Uterus (tissue), 4 donors: ENCODE measurements at places on chromosomes 1 and 21.

- DNase-seq, result peak; percentile 88
Observed at GRCh38 chr1:151510957-151511635, at the start of gene CGN. Gene CGN (plus strand): TSS chr1:151511387. CDS start chr1:151518520, 7,133 bp downstream.

GRCh38 chr1:156483397-156483796, 17.2 kb downstream of the MEF2D start:
- DNase-seq, result no peak

DNA sequence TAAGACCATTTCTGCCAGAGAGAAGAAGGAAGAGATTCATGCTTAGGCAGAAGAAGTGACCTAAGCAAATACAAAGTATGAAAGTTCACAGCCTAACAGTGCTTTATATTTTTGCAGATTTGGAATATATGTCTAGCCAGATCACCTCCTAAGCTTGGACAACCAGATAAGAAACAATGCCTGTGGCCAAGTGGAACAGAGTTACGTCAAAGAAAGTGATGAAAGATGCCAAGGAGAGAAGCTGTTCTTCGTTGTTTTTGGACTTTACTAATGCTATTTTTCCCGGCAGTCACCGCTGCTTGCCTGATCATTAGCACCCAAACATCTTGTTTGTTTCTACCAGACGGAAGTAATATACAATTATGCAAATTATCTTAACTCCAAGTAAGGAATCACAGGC, 489.2 kb upstream of the C1orf87 start:
- no peak for DNase-seq

DNA sequence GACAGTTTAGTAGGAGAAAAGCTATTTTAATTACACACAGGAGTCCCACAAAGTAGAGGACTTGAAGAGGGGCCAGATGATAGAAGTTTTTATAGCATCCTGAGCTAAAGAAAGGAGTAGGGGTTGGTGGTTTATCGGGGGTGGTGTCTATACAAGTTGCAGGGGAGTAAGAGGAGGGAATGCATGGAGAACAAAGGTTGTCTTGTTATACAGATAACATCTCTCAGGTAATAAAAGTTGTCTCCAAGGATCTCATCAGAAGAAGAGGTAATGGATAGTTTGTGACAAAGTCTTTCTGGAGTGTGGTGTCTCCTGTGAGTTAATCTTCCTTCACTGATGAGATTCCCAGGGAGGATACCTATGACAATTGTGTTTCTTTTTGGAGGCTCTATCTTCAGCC, 23.4 kb upstream of the NUF2 start:
- no peak for DNase-seq

GRCh38 chr1:159580340-159580739, 7.3 kb upstream of the APCS start:
- no peak for DNase-seq

DNA sequence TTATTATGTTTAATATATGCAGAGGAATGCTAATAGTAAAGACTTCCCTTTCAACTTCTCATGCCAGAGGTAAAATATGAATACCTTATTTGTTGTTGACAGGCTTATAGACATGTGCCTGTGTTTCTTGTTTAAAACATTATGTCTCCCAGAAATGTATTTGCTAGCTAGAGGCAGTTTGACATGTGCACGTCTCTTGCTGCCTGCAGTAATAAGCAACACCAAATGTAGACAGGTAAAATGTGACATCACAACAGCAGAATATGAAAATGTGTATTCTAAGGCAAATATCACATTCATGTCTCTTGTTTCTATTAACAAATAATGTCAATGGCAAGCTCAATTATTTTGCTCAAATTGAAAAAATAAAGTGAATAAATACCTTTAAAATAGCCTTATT, 80.2 kb upstream of the NEGR1 start:
- no peak for DNase-seq

GRCh38 chr1:66563094-66563800, 29.3 kb downstream of the SGIP1 start:
- DNase-seq, result peak; percentile 41

- no peak for DNase-seq
Observed at GRCh38 chr1:52706941-52707926, 9.1 kb upstream of the COA7 start.

- no peak for DNase-seq
Observed at GRCh38 chr1:78884685-78885452, 121.7 kb downstream of the ADGRL4 start.

DNA sequence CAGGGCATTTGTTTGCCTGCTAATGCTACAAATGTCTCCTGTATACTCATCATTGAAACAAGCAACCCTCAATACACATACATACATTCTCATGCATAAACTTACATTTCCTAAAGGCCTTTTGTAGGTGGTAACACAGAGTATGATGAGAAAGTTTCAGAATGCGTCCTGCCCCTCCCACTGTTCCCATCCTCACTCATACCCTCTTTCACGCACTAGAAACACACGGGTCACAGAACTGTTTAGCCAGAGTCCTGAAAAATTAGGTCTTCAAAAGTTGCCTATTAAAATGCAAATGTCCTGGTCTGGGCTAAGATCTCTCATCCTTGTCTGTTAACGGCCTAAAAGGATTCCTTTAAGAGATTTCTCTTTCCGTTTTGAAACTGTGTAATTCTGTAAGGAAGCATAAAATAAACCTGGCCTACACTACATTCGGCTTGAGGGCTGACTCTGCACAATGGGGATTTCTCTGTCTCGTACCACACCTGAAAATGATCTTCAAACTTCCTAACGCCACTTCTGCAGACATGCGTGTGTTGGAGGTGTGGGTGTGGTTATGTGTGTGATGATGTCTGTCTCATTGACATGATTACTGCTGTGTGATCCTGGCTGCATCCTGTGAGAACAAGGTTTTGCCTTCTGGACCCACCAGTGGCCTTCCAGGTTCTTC, 5.3 kb upstream of the FCER1A start:
- DNase-seq, result no peak

DNA sequence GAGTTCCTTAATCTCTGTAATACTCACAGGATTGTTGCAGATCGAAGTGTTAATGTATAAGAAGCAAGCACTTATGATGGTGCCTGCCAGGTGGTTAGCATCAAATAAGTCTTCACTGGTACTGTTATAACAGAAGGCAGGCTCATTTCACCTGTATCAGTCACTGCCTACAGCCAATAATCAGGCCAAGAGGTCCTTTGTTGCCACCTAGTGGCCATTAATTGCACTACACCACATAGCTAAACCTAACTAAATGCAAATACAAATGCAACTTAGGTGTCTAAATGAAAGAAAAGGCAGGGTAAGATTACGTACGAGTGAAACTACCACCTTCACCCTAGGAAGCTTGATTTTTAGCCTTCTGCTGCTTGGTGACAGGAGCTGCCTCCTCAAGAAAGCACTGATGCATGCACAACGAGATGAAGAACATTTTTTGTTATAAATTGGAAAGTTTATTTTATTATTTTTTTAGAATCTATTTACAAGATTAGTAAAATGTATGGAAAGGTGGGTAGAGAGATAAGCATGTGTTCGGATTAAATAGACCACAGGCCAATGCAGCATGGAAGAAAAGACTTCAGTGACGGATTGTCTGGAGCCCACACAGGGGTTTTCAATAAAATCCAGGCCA, 334.8 kb upstream of the CAMK1G start:
- peak; percentile 59 for DNase-seq

DNA sequence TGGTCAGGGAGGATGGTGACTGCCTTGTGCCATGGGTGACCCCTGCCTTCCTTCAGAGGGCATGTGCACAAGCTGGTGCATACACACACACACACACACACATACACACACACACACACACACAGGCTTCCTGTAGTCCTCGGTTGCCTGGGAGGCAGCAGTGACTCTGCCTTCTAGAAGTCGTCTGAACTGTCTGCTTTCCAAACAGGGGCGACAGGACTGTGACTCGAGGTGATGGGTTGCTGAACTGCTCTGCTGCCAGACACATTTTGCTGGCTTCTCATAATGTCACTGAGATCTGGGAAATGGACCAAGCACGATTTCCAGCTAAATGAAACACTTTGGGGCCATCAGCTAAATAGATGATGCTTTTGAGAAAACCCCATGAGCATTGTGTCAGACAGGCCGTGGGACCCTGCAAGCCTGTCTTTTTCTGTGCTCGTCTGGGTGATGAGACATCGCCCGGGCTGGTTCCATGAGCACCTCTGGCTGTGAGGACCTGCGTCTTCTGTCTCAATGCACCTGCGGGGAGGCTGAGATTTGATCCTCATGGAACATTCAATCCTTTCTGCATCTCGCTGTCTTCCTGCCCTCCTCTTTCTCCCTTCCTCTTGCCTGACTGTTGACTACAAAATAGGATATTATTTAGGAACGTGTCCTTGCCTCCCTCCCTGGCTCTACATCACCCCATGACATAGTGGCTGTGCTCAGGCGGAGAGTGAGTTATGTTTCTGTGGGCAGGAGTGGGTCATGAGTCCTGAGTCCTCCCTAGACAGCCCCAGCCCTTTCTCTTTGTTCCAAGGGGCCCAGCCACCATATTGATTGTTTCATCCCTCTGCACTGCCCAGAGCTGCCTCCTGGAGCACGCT, 436.8 kb downstream of the CAMTA1 start:
- no peak for DNase-seq

DNA sequence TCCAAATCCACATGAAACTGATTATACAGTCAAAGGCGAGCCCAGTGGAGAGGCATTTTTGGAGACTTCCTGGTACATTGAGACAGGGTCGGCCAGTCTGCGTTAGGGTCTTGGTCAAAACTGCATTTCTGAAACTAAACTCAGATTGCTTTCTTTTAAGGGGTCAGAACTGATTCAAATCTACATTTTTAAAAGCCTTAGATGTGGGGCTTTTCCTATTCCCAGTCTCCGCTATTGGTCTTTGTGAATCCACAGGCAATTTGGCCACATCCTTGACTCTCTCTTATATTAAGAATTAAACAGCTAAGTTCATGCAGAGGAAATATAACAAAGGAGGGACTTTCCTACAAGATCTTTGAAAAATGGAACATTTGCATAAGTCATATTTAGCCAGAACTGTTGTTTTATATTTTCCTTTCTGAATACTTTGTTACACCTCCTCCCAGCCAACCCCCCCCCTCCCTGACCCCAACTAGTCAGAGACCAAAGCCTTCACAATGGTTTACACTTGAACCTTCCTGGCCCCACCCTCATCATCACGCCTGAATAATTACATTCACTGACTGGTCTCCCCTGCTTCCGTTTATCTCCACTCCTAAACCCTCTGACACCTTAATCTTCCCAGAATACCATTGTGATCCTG, 30.9 kb downstream of the SELL start:
- DNase-seq, result no peak

- DNase-seq, result no peak
Observed at GRCh38 chr1:36109041-36109679, 15.9 kb downstream of the COL8A2 start.

DNA sequence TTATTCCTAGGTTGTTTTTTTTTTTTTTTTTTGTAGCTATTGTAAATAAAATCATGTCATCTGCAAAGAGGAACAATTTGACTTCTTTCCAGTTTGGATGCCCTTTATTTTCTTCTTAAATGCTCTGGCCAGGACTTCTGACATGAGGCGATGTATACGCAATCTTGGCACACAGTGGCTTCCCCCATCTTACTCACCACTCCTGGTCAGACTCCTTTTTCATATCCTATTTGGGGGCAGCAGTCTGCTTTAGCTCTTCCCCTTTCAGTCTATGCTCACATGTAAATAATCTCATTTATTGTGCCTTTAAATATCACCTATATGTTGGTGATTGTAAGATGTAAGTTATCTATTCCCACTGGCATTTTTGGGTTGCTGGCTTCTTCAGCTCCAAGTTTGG, 56.1 kb downstream of the SLAMF6 start:
- no peak for DNase-seq

DNA sequence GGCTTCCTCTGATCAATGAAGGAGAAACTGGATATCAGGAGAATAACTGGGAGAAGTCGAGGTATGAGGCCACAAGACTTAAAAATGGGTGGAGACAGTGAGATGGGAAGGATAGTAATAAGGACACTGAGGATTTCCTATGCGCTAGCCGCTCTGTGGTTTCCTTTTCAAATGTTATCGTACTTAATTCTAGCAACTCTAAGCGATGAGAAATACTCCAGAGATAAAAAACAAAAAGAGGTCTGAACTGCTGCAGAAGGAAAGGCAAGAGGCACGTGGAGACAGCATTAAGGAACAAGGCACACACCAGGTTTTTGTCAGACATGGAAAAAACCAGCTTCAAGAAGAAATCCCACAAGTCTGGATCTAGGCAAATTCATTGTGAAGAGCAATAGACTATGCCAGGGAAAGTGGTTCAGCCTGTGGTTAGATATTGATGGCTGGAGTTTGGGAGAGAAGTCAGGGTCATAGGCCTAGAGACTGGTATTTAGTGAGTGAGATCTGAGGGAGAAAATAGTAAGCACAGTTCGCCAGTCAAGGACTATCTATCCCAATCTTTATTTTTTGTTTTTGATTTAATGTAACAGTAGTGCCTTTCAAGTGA, 5.3 kb downstream of the CLCA2 start:
- DNase-seq, result no peak

DNA sequence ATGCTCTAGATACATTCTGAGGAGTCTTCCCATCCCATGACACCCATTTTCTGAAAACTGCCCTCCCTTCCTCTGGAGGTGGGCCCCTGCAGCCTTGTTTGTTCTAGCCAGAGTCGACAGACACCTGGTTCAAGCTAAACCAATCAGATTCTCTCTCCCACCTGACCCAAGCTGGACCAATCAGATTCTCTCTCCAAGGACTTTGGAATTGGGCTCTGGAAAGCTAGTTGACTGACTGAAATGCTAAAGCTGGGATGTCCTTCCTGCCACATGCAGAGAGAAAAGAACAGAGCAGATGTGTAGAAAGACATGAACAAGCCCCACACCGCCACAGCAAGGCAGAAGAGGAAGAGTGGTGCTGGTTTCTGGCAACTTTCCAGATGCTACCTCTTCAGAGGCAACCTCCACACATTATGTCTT, 24.6 kb downstream of the ASAP3 start:
- DNase-seq, result no peak

- DNase-seq, result no peak
Observed at GRCh38 chr1:6657138-6657537, 32.5 kb downstream of the THAP3 start.

GRCh38 chr1:4562321-4562720, 92.1 kb upstream of the AJAP1 start:
- DNase-seq, result no peak
